T-helper 17 cell (primary cell): ENCODE measurements at places on chromosomes 6 and 20.

DNA sequence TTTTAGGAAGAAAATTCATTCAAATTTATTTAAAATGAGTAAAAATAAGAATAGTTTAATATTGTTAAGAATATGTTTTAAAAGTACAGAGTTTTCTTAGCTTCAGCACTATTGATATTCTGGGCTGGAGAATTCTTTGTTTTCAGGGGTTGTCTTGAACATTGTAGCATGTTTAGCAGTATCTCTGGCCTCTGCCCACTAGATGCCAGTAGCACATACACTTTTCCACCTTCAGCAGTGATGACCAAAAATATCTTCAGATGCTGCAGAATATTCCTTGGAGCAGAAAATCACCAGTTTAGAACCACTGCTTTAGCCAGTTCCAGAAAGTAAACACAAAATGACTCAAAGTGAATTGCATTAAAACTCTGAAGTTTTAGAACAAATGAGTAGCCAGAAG lies 19.4 kb upstream of the SDHAF4 start:
- DNase-seq = no peak

DNA sequence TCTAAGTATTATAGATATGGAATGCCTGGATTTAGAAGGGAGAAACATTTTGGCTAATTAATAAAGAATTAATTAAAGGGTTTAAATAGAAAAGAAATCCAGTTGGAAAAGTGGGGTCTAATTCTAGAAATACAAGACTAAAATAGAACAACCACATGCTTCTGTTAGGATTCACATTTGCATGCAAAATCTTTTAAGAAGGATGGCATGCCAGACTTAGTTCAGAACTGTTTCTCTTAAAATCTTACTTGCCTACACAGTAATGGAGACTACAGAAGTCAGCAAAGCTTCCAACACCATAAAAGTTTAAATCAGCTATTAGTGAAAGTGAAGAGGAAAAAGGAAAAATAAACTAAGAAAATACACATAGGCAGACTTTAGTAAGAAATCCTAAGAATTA lies 32.7 kb upstream of the KATNA1 start:
- no peak for DNase-seq

- DNase-seq = no peak
Measured at GRCh38 chr6:56043076-56043475, 167.7 kb upstream of the BMP5 start.

GRCh38 chr20:47392015-47392720 lies 35.7 kb upstream of the ZMYND8 start:
- no peak for DNase-seq

GRCh38 chr20:24962182-24962492 lies 13.1 kb downstream of the CST7 start:
- no peak for DNase-seq

GRCh38 chr6:47416396-47417345 lies 60.9 kb upstream of the CD2AP start:
- DNase-seq = no peak

DNA sequence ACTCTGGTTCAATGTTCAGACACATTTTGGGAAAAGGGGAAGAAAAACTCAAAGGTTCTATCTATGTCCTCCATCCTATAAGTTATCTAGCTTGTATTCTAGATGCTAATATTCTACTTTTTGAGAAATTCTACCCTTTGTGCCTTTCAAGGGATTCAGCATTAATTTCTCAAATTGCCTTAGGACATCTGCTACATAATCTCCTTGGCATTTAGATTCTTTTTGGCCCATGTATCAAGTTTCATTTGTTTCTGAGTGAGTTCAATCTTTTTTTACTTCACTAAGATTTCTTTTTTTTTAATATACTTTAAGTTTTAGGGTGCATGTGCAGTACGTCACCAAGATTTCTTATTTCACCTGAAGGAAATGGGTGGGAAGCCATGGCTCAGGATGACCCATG lies 232.7 kb upstream of the TENT5A start:
- DNase-seq = no peak

GRCh38 chr20:63067266-63067635 lies 60.5 kb upstream of the BHLHE23 start:
- DNase-seq = no peak

GRCh38 chr6:170035901-170036304 lies 255.0 kb downstream of the DLL1 start:
- no peak for DNase-seq

DNA sequence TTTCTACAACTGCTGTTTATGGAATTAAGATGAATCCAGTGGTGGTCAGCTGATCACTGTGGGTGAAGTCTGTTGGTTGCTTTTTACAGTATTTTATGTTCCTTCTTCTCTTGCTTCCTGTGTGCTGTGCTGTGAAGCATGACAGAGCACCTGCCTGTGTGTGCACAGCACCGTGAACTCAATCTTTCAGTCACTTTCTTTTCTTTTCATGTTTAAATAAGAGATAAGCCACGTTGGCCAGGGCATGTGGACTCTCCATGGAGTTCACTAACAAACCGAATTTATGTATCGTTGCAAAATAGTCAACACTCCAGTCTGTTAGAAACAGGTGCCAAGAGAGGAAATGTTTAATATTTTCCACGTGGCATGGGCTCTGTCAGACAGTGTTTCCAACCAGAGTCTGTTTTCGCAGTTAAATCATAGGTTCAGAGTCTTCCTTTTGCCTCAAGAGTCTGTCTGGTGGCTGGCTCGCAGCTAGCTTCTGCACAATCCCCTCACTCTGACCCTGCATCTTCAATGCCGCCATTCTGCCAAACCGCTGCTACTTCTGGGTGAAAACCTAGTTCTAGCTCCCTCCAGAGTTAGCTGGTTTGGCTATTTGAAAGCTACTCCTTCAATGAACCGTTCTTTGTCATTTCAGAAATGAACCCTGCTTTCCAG lies 73.2 kb downstream of the QRSL1 start:
- DNase-seq = no peak

GRCh38 chr20:7499201-7499600 lies 441.1 kb downstream of the HAO1 start:
- DNase-seq = no peak

GRCh38 chr6:98838032-98838431 lies 3.7 kb downstream of the POU3F2 start:
- no peak for DNase-seq

- DNase-seq = no peak
Measured at GRCh38 chr6:47152666-47153403, 110.7 kb upstream of the ADGRF1 start.

DNA sequence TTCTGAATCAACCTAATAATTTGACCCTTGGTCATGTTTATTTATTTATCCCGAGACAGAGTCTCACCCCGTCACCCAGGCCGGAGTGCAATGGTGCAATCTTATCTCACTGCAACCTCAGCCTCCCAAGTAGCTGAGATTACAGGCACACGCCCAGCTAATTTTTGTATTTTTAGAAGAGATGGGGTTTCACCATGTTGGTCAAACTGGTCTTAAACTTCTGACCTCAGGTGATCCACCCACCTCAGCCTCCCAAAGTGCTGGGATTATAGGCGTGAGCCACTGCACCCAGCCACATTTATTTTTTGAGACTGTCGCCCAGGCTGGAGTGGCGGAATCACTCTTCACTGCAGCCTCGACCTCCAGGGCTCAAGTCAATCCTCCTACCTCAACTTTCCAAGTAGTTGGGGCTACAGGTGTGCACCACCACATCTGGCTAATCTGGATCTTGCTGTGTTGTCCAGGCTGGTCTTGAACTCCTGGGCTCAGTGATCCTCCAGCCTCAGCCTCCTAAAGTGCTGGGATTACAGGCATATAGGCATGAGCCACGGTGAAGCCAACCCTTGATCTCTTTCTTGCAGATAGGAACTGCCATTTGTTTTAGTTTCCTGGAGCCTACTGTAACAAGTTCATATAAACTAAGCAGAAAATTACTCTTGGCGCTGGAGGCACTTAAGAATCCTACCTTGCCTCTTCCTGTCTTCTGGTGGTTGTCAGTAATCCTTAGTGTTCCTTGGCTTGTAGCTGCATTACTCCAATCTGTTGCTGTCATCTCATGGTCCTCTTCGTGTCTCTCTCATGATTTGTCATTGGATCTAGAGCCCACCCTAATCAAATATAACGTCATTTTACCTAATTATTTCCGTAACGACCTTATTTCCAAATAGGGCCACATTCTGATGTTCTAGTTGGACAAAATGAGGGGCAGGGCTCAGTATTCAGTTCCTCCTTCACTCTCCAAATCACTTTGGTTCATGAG lies 2.3 kb downstream of the RPS18 start:
- DNase-seq = no peak

- no peak for DNase-seq
Measured at GRCh38 chr6:3453413-3454272, 3.2 kb downstream of the SLC22A23 start.

DNA sequence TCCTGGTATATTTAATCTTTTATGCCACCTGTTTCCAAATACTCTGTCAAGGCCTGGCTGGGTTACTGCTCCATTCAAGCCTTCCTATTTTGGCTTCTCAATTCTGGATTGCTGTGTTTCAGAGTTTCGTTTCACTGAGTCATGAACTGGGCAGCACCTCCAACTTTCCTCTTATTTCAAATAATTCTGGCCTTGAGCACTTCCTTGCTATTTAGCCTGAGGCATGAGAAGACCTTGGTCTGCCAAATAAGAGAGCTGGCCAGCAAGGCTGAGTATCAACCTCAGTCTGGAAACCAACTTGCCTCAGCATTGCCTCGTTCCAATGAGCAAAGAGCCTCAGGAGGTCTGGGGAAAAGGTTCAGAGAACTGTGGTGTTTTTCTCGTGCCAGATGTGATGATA lies 66.6 kb downstream of the TNFAIP3 start:
- no peak for DNase-seq
